ENCODE measurements at places on chromosomes 3 and 15.

- DNase-seq: no peak
These were observed 1.1 kb upstream of the MUSTN1 start for GRCh38 chr3:52835766-52836470.

GRCh38 chr3:80993241-80993945 lies 768.1 kb downstream of the GBE1 start:
- no peak for DNase-seq

DNA sequence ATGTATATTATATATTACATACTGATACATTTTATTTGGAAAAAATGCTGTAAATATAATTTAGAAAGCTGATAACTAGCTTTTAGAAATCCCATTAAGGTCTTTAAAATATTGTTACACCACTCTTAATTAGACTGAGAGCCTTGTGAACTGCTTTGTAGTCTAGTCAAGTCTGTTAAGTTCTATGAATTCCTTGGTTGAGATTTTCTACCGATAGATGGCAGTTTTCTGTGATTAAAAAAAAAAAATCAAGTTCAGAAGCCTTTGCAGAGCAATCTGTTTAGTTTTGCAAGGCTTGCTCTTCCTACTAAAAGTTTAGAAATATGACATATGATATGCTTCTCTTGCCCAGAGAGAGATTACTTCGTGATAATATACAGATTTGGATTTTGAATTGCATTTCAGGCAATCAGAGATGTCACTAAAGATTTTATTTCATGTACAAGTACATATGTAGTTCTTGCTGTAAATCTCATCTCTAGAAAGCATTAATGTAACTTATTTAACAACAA lies 60.4 kb upstream of the SLITRK3 start:
- DNase-seq: no peak

GRCh38 chr15:36370051-36370730 lies 209.2 kb upstream of the CDIN1 start:
- no peak for DNase-seq

GRCh38 chr3:131007782-131008181 lies 18.8 kb downstream of the ASTE1 start:
- DNase-seq: no peak

DNA sequence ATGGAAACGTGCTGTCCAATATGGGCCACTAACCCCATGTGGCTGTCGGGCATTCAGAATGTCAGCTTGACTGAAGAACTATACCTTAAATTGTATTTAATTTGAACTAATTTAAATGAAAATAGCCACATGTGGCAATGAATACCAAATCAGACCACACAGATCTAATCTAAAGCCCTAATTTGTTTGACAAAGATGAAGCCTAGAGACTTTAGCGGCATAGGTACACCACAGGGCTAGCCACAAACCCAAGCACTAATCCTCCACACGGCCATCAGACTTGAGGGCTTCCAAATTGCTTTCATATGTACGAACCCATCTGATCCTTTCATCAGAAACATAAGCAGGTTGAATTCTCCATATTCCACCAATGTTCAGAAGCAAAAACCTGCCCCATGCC lies 81.4 kb downstream of the SHQ1 start:
- DNase-seq: no peak

GRCh38 chr15:58462547-58462946 lies 30.8 kb downstream of the LIPC start:
- DNase-seq: no peak

DNA sequence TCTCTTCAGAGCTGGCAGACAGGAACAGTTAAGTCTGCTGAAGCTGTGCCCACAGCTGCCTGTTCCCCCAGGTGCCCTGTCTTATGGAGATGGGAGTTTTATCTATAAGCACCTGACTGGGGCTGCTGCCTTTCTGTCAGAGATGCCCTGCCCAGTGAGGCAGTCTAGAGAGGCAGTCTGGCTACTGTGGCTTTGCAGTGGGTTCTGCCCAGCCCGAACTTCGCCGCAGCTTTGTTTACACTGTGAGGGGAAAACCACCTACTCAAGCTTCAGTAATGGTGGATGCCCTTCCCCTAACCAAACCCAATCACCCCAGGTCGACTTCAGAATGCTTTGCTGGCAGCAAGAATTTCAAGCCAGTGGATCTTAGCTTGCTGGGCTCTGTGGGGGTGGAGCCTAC lies 91.2 kb downstream of the SLC25A26 start:
- DNase-seq: no peak

- no peak for DNase-seq
These were observed 22.4 kb downstream of the NIPA1 start for GRCh38 chr15:22808761-22809280.

DNA sequence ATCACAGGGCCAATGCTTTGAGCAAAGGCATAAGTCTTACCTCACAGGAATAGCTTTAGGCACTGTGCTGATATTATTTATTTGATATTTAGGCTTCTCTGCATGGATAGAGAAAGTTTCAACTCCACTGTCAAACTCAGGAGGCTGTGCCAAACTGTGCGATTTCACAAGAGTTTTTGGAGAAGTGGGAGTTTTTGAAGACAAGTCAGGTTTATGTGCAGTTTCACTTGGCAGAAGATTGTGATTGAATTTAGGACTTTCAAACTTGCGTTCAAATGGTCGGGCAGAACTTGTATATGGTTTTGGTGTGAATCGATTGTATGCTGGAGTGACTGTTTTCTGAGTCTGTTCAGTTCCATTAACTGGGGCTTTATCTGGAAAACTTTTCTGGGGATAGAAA lies 113.7 kb downstream of the TJP1 start:
- no peak for DNase-seq

DNA sequence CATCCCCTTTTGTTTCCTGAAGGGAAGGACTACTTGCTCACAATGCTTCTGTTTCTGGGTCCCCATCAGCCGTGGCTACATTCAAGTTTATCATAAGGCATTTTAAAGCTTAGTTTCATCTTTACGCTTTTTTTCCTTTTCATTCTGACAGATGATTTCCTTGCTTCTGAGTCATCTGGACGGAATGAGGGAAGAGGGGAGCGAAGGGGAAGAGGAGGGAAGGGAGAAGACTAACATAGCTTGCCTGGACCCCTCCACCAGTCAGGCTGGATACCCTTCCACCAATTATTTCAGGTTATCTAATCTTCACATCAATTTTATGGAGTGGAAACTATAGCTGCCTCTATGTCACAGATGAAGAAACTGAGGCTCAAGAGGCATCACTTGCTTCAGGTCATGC lies 27.6 kb downstream of the FAM3D start:
- no peak for DNase-seq

- DNase-seq: no peak
These were observed 45.5 kb downstream of the LIMD1 start for GRCh38 chr3:45640091-45640507.

GRCh38 chr3:45716790-45717336 lies 27.7 kb downstream of the SACM1L start:
- no peak for DNase-seq

DNA sequence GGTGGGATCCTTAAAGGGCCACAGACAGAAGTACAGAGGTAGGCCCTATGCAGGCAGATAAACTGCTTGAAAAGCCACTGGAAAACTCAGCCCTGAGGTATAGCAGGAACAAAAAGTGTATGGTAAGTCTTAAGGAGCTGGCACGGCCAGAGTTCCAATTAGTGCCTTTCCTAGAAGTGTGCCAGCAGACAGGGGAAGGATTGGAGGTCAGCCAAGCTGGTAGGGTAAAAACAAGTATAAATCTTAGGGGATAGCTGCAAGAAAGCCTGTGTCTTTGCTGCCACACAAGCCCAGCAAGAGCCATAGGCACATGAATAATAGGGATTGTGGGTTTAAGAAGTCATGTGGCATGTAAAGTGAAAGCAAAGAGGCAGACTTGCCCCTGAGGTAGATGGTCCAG lies 582.5 kb downstream of the PLOD2 start:
- no peak for DNase-seq

GRCh38 chr15:78810003-78810361 lies 1.3 kb downstream of the ADAMTS7 start:
- DNase-seq: no peak

DNA sequence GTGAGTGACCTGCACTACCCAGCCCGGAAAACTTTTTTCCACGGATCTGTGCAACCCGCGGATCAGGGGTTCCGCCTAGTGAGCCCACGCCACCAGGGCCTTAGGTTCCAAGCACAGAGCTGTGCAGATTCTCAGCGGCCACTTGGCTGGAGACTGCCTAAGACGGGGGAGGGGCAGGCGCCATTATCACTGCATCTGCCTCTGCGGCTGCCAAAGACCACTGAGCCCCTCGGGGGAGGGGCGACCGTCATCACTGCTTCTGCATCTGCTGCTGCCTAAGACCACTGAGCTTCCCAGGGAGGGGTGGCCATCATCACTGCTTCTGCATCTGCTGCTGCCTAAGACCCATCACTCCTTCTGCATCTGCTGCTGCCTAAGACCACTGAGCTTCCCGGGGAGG lies 460.2 kb downstream of the OCA2 start:
- DNase-seq: no peak

DNA sequence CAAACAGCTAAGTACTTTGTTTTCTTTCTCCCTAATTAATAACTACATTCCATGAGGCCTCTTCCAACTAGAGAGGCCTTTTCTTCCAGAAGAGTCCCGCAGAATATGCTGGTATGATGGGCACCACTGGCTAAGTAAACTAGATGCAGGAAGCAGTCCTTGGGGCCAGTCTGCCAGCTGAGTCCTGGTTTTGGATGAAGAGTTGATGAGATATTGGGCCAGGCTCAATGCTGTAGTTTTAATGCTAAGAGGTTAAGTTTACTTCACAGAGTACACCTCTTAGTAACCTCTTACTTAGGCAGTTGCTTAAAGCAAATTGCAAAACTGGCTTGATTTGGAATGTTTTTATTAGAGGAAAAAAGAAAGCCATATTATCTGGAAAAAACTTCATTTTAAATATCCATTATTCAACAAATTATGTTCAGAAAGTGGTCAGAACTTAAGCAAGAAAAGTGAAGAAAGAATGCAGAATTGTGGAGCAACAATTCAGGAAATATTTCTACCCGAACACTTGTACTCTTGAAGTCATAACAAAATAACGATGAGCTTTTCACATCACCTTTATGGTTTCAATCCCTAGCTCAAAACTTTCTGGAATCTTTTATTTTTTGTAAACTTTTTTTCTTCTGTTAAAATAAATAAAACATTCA lies 178.4 kb upstream of the CDIN1 start:
- no peak for DNase-seq

DNA sequence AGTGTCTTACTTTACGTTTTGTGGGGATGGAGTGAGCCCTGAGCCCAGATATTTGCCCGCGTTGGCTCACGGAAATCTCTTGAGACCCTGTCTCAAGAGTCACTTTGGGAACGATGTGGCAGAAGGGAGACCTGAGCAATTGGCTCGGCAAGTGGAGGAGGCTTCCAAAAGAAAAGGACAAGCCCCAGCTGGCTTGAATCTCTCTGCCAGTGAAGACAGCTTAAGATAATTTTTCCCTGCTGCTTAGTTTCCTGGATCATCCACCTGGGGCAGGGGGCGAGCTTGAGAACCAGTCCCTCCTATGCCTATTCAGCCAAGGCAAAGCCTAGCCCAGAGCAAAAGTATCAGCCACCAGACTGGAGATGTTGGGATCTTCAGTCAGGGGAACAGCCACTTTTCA lies 708 bp downstream of the SEC22A start:
- no peak for DNase-seq

DNA sequence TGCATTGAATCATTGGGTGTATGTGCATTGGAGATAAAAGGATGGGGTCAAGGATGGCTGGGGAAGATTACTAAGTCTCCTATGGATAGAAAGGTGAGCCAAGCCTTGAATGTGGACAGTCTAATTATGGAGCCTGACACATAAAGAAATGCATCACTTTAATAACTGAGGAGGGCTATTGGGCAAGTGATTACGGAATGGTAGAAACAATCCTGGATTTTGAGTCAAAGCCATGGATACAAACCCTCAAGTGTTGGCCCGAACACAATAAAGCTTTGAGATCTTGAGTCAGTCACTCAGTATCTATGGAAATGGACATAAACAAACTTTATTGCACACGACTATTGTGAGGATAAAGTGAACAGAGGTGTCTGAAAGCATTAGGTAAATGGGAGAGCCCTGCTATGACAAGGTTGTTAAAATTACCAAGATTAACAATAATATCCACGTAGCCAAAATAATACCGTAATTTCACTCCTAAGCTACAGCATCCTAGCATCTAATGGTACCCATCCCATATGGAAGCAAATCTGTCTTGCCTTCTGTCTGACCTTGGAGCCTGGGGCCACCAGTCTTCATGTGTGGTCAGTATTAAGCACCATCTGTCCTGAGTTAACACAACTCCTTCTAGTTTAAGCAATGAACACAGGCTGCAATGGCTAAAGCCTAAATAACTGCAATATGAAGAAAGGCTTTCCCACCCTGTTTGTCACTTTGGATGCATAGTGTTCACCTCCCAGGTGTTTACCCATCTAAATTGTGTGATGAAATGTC lies 136.9 kb upstream of the PRICKLE2 start:
- no peak for DNase-seq

- DNase-seq: no peak
These were observed 75.2 kb downstream of the APBA2 start for GRCh38 chr15:28960979-28961378.

DNA sequence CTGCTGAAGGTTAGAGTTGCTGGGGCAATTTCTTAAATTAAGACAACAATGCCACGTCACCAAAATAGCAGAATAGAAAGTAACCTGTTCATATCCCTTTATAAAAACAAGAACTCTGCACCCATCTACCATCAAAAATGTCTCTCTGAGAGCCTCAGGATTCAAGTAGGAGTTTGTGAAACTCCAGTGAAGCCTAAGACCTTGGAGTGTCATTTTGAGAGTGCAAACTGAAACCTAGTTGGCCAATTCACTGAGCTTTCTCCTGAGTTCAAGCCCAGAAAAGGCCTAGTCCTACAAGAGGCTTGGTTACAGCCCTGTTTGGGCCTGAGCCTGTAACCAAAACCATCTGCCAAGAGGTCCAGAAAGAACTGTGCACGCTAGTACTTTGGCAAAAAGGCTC lies 335.1 kb downstream of the EFHB start:
- no peak for DNase-seq

DNA sequence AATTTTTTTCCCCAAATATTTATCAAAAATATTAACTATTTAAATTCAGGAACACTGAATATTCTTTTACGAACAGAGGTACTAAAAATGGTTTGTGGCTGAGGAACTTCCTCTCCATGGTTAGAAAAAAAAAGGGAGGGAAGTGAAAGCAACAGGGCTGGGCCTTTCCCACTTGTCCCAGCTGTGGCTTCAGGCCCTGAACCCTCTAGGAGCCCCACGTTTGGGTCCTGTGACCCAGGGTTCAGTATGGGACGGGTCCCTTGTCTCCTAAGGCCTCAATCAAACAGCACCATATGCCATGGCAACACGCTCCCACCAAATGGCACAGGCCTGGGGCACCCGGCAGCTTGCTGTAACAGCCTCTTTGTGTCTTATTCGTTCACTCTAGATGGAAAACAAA lies 32.4 kb downstream of the POC1A start:
- no peak for DNase-seq

GRCh38 chr15:28043691-28044091 lies 55.4 kb downstream of the OCA2 start:
- no peak for DNase-seq

DNA sequence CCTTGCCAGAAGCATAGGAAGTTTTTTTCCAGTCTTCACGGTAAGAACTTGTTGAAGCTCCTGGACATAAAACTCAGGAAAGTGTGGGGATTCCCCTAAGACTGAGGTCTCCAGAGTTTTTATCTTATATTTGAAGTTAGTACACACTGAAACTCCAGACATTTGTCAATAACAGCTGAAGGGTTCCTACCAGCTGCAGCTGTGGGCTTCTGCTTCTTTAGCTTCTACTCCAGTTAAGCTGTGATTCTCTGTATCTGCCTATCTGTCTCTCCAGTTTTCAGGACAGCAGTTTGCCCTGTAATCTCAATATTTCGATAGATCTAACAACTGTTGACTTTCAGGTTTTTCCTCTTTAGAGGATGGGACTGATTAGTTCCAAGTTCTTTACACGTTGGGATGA lies 966.0 kb upstream of the SEMA6D start:
- no peak for DNase-seq
